ENCODE measurements at places on chromosomes 4 and X. TPM values are rescaled to one million over a fixed set of nuclear protein-coding genes. Genes with fewer than 3 reads are reported as not detected.

Gene ADGRG4
- not detected for total RNA-seq

Gene SSX4B
- total RNA-seq = not detected

Gene DGAT2L6
- not detected for total RNA-seq

Gene KCNIP4
- not detected for total RNA-seq

Gene GC
- not detected for total RNA-seq

Gene HTATSF1
- total RNA-seq = 76.5 TPM

Gene PDE6B
- not detected for total RNA-seq

Gene GPR50
- not detected for total RNA-seq

Gene TENM3
- 1.7 TPM for total RNA-seq

Gene SLC16A2
- total RNA-seq = 24.6 TPM

Gene XAGE3
- total RNA-seq = not detected

Gene WDR13
- 64.6 TPM for total RNA-seq

Gene PCDH7
- total RNA-seq = 0.12 TPM

Gene DDX3X
- 153 TPM for total RNA-seq

Gene INTU
- 2.0 TPM for total RNA-seq

Gene PDLIM5
- total RNA-seq = 43.1 TPM

Gene RAB9A
- 31.4 TPM for total RNA-seq

Gene UGT8
- 0.15 TPM for total RNA-seq

Gene NKX3-2
- 0.09 TPM for total RNA-seq

Gene TIGD4
- total RNA-seq = 0.18 TPM

Gene CLIC2
- 0.20 TPM for total RNA-seq
